ENCODE measurements at places on chromosomes 2 and 18. TPM values are rescaled to one million over a fixed set of nuclear protein-coding genes. Genes with fewer than 3 reads are reported as not detected.
A peak's percentile ranks its signal among the peaks of the same experiment; 100 is the strongest.

- peak; percentile 64 for DNase-seq
Observed at GRCh38 chr2:208062113-208062512, 36.8 kb upstream of the PLEKHM3 start.

- DNase-seq: no peak
Observed at GRCh38 chr2:46699934-46700256, 215.7 kb downstream of the MCFD2 start.

DNA sequence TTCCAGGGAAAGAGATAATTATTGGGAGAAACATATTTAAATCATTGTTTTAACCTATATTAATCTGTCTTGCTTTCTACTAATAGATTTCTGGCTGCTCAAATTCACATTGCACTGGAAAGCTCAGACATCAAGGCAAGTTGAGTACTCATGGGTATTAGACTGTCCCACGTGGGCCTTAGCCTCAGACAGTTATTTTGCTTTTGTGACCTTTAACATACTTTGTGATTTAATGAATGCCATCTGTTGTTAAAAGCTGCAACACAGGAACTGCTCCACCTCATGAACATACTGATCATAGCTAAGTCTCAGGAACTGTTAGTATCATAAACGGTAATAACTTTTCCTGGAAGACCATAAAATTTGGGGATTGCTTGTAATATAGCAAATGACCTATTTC lies 2.7 kb upstream of the LCT start:
- DNase-seq: no peak

- DNase-seq: no peak
Observed at GRCh38 chr2:62770629-62771028, 65.1 kb downstream of the EHBP1 start.

DNA sequence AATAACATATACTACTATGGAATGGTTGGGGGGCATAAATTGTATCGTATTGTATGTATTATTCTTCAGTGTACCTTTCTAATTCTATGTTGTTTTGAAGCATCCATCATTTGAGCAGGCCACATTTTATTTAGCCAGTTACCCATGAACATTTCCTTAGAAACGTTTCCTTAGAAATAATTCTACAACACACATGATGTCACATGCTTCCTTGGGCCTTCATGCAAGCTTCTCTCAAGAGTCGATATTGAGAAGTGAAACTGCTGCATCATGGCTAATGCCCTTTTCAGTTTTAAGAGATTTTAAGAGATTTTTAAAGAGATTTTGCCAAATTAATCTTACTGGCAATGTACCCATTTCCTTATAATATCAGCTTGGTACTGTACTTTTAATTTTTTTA lies 63.9 kb downstream of the ALPK2 start:
- DNase-seq: no peak

VIL1 gene
- not detected for total RNA-seq

- peak; percentile 40 for DNase-seq
Observed at GRCh38 chr2:158498749-158499136, 42.0 kb downstream of the PKP4 start.

GRCh38 chr2:74424139-74424992 lies 2.8 kb downstream of the WDR54 start:
- no peak for DNase-seq

LYG2 gene
- total RNA-seq: not detected

DES gene
- not detected for total RNA-seq

DNA sequence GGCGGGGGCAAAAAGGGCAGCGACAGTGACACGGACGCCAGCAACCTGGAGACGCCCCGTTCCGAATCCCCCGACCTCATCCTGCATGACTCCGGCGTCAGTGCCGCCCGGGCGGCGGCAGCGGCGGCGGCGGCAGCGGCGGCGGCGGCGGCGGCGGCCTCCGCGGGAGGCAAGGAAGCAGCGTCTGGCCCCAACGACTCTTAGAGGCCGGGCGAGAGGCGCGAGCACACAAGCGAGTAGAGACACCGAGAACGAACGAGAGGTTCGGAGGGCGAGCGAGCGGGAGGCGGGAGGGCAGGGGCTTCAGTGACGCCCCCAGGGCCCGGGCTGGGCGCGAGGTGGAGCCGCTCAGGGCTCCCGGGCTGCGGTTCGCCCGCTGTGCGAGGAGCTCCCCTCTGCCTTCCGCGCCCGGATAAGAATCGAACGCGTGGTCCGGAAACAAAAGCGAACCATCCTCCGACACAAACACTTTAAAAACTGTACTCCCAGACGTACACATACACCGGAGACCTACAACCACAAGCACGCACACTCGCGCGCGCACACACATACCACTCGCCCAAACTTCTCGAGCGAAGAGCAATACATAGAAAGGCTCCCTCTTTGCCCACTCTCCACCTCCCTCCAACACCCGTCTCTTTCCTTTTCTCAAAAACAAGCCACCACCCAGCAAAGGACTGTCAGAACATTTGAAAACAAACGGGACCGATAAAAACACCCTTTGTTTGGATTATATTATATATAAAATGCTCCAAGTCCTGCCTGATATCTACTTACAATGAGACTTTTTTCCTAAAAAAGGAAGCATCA lies 2.8 kb downstream of the SP9 start:
- DNase-seq: peak; percentile 81

MYO5B gene
- 0.07 TPM for total RNA-seq

DNA sequence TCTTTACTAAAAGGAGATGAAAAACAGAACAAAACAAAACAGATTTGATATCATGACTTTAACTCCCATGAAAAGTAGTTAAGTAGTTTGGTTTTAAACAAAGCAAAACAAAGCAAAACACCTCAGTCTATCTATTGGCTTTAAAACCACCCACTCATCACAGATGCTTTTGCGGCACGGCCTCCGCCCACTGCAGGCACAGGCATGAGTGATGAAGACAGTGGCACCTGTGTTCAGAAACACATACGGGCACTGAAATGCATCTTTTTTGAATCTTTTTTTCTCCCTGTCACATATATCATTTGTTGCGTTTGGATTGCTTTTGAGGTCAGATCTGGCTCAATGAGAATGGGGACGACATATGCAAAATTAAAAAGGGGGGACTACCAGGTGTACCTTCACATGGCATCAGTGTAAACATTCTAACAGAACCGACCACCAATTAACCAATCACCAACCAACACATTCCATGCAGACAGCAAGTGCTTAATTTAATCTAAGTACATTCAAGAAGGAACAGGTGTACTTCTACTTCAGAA lies 147.4 kb upstream of the REV1 start:
- DNase-seq: no peak

DNA sequence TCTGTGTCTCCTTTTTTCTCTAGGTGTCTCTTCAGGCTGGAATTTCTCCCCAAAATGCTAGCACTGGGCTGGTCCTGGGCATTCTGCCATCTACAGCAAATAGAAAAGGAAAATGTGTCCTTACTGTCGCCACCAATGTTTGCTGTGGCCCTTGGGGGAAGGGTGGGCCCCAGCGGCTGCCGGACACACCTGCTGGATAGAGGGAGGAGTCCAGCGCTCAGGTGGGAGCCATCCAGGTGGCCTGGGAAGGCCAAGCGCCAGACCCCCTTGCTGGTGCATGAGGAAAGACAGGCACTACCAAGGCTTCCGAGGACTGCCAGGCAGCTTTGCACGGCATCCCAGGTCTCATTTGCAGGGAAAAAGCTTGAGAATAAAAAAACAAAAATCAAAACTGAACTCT lies 147.7 kb upstream of the GATA6 start:
- DNase-seq: no peak

DNA sequence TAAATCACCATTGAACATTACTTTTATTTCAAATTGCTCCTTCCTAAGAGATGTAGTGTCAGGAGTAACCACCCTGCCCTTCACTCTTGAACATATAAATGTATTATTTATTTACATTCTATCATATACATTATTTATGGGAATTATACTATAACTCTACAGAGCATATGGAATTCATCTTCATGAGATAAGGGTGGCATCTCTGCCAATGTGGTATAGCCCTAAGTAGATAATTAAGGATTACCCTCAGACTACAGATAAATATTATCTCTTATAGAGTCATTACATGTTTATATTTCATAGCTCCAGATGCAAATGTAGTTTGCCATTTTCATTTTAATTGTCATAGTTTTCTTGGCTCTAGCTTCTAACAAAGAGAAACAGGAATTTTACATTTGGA lies 17.3 kb downstream of the MEIS1 start:
- no peak for DNase-seq

TRIM43 gene
- not detected for total RNA-seq

FTCDNL1 gene
- total RNA-seq: 2.1 TPM

CCDC68 gene
- not detected for total RNA-seq

STPG4 gene
- 0.16 TPM for total RNA-seq

- DNase-seq: no peak
Observed at GRCh38 chr2:67839242-67839641, 223.6 kb downstream of the C1D start.

DNA sequence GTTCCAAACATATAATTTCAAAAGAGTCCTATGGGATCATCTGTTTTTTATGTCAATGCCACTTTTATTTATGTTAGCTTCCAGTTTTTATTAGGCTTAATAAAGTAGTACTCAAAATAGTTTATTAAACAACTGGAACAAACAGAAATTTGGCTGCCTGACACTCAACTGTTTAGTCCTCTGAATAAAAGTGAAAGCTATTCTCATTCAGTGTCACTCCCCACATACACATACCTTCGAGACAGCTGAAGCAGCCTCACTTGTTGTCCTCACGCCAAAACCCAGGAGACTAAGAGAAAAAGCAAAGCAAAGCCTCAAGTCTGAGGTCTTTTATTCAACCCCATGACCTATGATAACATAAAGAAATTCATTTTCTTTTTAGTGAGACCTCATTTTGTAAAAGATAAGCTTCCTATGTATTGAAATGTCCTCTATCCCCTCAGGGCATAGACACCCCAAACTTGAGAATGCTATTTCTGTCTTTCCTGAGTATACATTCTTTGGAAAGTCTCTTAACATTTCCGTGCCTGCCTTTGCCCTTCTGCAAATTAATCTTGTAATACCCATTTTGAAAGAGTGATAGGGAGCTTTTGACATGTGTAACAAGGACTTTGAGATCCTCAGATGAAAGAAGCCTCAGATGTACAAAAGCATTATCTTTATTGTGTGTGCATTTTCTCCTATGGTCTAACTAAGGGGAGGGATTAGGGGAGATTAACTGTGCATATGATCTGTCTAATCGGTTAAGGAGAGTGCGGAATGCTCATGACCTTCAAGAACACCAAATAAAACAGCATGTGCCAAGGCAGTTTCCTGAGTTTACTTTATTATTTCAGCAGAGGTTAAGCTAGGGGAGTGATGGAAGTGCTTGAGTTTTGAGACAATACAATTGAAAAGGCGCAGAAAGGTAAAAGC lies 1523.7 kb upstream of the PIK3C3 start:
- DNase-seq: no peak

GRCh38 chr2:86704459-86704971 lies 15.6 kb upstream of the RMND5A start:
- DNase-seq: no peak

AQP4 gene
- not detected for total RNA-seq

- DNase-seq: peak; percentile 87
Observed at GRCh38 chr2:169767243-169767888, 31.3 kb upstream of the SSB start.

IL1F10 gene
- not detected for total RNA-seq

GRCh38 chr18:57439609-57439968 lies 4.4 kb downstream of the ONECUT2 start:
- DNase-seq: no peak

DNA sequence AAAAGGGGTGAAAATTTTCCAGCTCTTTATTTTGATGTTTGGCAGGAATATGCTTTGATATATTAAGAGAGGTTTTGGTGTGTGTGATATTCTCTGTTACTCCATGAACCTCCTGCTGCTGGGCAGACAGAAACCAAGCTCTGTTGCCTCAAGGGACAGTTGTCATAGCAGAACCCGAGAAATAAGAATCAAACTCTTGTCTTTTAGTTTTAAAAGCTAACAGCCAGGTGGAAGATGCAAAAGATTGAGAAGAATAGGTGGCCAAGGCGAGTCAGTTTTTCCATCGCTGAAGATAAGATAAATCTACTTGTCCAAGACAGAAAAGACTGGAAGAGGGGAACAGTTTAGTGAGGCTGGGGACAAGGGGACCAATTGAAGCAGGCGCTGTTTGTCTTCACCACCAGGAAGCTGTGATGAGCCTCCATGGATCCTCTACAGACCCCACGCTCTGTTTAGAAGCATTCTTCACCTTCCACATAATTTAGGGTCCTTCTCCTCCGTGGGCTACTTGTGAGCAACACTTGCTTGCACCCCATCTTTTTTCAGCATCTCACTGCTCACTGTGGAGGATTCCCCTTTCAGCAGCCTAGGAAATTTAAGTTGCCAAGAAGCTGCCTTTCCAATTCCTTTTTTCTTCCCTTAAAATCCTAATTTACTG lies 23.9 kb downstream of the PMAIP1 start:
- no peak for DNase-seq

DNA sequence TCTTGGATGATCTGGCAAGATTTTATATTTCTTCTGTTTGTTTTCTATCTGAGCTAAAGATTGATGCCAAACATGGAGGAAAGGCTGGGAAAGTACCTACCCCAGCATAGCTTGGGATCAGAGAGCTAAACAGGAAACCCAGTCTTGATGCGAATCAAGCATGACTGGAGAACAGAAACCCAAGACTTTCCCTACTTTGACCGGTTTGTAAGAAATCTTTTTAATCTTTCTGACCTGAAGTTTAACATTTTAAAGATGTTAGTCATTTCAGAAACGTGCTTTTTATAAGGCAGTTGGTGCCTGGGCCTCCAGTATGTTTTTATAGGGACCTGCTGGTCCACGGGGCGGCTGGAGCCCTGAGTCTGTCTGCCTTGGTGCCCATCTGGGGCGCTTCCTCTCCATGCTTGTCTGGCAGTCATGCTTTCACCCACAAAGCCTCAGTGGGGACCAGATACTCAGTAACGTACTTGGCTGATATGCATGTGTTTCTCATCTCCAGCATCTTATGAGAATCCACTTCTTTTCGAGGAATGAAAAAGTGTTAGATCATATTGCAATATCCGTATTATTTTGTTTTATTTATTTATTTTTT lies 266.5 kb downstream of the PTGR3 start:
- peak; percentile 76 for DNase-seq

CKAP2L gene
- 17.9 TPM for total RNA-seq

DNA sequence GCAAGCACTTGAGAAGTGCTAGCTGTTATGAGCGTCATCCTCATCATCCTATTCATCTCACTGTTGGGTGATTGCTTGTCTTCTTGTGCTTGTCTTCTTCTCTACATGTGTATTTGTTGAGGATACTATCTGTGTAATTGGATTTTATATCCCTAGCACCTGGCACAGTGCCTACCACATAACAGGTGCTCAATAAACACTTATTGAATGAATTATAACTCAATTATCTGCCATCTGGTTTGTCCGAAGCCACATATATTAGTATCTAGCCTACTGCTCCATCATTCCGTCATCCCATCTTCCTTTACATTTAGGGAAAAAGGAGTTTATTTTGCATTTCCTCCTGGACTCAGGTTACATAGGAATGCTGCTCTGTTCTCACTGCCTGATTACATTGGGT lies 330.4 kb upstream of the ETAA1 start:
- no peak for DNase-seq

- peak; percentile 73 for DNase-seq
Observed at GRCh38 chr2:174606336-174606735, 8.7 kb upstream of the WIPF1 start.

DNA sequence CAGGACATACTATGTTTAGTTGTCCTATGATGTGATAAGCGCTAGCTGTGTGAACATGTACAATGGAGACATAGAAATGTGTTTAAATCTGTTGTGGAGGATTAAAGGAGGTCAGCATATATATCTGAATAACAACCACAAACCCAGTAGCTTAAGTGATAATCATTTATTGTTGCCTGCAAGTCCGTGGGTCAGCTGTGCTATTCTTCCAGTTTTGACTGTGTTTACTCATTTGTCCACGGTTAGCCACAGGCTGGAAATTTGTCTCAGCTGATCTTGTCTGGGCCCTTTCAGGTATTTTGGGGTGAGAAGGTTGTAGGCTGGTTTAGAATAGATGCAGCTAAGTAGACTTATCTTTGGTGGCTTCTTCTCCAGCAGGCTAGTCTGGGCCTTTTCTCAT lies 110.4 kb downstream of the PARD3B start:
- no peak for DNase-seq
